ENCODE measurements at places on chromosomes 5 and 9. TPM values are rescaled to one million over a fixed set of nuclear protein-coding genes. Genes with fewer than 3 reads are reported as not detected.

DNA sequence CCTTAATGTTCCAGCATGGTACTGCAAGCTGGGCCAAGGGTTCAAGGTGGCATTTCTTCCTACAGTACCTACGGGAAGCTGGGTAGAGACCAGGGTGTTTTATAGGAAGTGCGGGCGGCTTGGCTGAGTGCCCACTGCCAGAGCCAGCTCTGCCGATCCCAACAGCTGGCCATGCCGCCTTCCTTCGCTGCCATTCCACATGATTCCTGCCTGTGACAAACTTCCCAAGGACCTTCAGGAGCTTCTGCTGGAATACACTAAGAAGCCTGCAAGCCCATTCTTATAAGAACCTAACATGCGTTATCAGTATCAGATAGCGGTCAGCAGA lies 22.0 kb downstream of the MYO10 start:
- DNase-seq = no peak

GRCh38 chr9:77883846-77884771 lies 147.5 kb downstream of the GNAQ start:
- DNase-seq = peak; percentile 70

- DNase-seq = no peak
Observed at GRCh38 chr9:136954270-136955083, 2.4 kb downstream of the LCN12 start.

- peak; percentile 94 for DNase-seq
Observed at GRCh38 chr9:20558566-20559016, 63.7 kb downstream of the MLLT3 start.

GRCh38 chr9:15936306-15936921 lies 383.6 kb downstream of the CCDC171 start:
- DNase-seq = no peak

The PCDHGB6 gene
- polyA plus RNA-seq = 0.11 TPM
